ENCODE measurements at places on chromosomes 7 and 10.

GRCh38 chr7:104723001-104723400 is 291.0 kb upstream of the KMT2E start:
- no peak for DNase-seq

- DNase-seq, result no peak
Measured at GRCh38 chr7:92809397-92809759, 27.0 kb downstream of the CDK6 start.

DNA sequence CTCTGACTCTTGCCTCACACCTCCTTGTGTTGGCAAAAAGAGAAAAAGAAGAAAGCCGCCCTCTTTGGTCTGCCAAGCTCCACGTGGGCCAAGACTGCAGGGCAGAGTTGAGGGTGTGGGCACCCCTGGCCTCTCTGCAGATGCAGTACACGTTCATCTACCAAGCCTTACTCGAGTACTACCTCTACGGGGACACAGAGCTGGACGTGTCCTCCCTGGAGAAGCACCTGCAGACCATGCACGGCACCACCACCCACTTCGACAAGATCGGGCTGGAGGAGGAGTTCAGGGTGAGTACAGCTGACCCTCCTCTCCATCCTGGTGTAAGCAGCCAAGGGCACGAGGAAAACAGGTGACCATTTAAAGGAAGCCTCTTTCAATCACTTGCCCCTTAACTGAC is 56.1 kb downstream of the MKI67 start:
- no peak for DNase-seq

DNA sequence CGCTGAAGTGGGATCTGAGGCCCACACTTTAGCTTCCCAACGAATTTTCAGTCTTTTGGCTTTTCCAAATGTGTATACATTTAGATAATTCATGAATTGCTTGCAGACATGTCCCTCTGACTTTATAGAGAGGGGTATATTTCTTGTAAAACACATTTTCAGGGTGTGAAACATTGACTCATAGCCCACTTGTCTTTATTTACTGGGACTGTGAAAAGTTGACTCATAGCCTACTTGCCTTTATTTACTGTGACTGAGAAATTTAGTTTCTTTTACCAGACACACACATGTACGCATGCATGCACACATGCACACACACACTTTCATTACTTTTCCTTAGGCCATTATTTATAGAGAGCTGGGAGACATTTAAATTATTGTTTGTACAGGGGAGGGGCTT is 79.1 kb downstream of the VTI1A start:
- DNase-seq, result no peak

DNA sequence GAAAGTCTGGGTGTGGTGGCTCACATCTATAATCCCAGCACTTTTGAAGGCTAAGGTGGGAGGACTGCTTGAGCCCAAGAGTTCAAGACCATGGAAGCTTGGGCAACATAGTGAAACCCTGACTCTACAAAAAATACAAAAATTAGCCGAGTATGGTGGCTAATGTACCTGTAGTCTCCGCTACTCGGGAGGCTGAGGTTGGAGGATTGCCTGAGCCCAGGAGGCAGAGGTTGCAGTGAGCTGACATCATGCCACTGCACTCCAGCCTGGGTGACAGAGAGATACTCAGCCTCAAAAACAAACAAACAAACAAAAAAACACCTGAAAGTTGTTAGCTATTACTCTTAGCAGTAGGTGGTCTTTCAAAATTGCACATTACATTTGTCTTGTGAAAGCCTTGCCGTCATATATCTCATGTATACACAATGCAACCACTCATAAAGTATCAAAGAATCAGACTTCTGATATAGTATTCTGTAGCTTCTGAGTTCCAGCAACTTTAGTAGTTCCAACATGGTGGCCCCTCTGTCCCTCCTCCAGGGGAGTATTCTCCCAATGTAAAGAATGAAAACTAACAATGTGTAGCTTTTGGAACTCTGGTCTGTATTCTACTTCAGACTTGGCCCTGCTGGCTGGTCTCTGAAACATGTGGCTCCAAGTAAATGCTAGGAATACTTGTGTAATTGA is 101.5 kb downstream of the ZNF92 start:
- DNase-seq, result no peak
